Left colon (tissue), 2 donors: ENCODE measurements at places on chromosomes 5 and 9. TPM values are rescaled to one million over a fixed set of nuclear protein-coding genes. Genes with fewer than 3 reads are reported as not detected.

DNA sequence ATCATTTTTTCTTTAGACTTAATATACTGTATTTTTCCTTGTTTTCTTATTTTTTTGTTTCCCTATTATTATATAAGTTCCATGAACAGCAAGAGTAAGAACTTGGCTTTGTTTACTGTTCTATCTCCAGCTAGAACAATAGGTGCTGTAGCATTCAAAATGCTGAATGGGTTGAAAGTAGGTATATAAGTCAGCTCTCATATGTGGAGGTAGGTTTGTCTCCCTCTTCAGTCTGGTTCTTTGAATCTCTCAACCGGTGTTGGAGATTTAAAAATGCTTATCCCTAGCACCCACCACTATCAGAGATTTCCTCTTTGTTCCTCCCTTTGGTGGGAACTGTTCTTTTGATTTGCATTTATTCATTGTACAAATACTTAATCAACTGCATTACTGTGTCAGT, 87.5 kb upstream of the FSD1L start:
- DNase-seq = no peak

QSOX2 gene
- total RNA-seq = 6.1 TPM

DNA sequence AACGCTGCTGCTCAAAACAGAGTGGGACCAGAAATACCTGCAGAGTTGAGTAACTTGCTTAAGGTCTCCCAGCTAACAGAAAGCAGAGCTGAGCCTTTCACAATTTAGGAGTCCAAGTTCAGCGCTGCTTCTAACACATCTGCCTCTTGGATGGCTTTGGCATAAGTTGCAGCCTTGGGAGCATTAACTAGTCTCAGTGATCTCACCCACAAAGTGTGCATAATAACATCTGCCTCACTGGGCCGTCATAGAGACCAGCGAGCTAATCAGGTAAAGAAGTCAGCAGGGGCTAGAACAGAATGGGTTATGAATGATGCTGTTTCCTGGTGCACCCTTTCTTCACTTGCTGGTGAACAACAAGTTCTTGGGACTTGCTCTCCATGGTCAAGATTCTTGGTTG, 36.5 kb downstream of the WWC1 start:
- DNase-seq = no peak

GRCh38 chr5:82792096-82792495, 285.1 kb downstream of the TMEM167A start:
- no peak for DNase-seq

- DNase-seq = no peak
These were observed 231.3 kb downstream of the NPR3 start for GRCh38 chr5:32942225-32942989.

GRCh38 chr9:9283159-9283986, 1329.4 kb downstream of the PTPRD start:
- no peak for DNase-seq

- no peak for DNase-seq
These were observed 128.9 kb upstream of the SPEF2 start for GRCh38 chr5:35488791-35489190.

LCN10 gene
- 1.2 TPM for total RNA-seq
